ENCODE measurements at places on chromosomes 12 and 14.

DNA sequence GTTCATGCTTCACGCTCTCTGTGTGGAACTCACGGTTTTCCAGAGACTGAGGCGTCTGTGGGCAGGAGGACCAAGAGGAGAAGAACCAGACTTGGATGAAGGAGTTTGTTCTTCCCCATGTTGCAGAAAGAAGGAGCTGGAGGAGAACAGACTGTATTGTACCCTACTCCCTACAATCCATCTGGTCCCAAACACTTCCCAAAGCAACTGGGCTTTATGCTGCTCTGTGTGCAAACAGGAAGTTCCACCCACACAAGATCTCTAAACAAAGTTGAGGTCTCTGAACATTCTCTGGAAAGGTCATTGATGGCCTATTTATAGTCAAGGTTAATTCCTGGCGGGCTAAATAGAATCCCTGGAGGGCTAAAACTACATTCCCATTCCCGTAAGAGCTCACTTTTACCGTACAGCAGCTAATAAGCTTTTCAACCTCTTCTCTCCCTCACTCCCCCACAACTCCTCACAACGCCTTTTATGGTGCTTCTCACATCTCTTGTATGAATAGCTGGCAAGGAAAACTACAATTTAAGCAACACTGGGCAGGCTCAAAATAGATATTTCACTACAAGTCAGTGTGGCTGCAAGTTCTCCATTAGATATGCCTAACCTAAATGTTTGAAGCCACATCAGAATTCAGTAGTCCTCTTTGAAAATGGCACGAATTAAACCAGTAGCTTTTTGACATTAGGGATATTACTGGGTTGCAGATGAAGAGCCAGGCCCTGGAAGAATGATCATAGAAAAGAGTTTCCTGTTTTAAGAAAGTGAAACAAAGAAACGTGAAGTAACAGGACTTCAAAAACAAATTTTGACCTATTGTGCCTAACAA, at the start of gene A2M:
Gene A2M, minus strand, starts transcription at position 189 of the 829 bp plus-strand sequence. Its CDS starts 70 bp downstream, at position 119.
- no peak for DNase-seq

GRCh38 chr14:33938131-33938949, 12.5 kb downstream of the EGLN3 start:
- DNase-seq = no peak

- no peak for DNase-seq
Observed at GRCh38 chr14:29897181-29897580, 30.5 kb downstream of the PRKD1 start.

DNA sequence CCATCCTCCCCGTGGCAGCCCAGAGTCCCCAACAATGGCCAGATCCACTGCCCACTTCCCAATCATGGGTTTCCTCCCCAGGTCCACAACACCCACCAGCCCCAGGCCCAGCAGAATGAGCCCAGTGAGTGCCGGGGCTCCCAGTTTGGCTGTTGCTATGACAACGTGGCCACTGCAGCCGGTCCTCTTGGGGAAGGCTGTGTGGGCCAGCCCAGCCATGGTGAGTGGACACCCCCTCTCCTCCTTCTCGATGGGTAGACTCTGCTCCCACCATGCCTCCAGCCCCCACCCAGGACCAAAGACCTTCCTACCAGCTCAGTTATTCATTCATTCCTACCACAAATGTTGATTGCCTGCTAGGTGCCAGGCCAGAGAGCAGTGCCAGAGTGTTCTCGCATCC, 23.8 kb downstream of the PAPLN start:
- DNase-seq = no peak

DNA sequence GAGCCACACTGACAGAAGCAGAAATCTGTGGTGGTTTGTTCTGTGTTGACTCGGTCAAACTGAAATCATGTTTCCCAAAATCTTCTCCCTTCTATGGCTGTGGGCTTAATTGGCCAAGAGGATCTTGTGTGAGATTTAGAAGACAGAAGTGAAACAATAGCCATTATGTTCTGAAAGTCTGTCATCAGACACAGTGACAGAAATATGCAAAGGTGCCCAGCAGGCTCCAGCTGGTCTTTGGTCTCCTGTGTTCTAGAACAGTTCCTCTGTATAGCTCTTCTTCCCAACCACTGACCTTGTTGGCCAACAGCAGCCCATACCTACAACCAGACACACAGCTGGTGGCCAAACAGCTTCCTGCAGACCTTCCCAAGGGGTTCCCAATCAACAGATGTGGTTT, 25.0 kb upstream of the COCH start:
- no peak for DNase-seq

DNA sequence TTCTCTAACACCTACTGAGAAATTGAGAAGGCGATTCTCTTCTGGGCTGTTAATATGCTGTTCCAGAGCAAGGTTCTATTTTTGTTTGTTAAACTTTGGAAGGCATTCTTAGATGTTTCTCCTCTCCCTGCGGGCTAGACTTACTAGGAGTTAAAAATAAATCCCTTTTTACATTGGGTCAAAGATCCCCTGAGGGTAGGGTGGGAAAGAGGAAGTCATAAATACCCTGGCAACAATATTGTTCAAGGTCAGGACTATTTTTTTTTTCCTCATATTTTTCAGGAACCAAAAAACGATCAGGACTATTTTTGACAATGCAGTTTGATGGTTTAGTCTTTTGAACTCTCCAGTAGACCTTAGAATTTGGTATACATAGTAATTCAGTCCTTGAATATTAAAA, 12.0 kb upstream of the SLC2A14 start:
- no peak for DNase-seq

DNA sequence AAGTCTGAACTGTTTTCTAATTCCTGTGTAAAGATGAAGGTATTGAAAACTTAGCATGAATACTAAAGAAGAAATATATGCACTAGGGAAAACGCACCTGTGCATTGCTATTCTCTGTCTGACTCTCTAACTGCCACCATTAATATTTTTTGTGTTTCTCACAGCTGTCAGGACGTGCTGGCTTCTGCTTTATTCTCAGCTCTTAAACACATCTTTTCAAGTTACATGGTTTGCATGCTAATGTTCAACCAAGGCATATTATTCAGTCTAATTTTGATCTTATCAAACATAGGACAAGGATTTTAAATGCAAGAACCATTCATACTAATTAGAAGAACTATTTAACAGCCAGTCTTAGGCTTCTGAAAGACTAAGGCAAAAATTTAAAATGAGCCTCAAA, 187.4 kb downstream of the KLHL28 start:
- no peak for DNase-seq

DNA sequence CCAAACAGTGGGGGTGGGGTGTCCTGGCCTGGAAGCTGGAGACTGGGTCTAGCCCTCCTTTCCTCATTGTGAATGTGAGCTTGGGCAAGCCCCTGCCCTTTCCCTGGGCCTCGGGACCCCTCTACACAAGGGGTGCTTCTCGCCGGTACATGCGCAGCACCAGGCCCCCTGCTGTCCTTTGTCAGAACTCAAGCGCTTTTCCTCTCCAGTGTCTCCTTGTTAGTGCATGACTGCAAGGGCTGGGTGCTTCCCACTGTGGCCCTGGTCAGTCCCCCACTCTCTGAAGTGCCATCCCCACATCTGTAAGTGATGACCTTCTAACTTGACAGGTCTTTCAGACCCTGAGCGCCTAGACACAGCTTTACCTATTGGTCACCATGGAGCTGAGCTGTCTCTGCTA, 44.2 kb downstream of the DEGS2 start:
- DNase-seq = no peak

GRCh38 chr14:38524636-38525509, 269.0 kb upstream of the CLEC14A start:
- DNase-seq = no peak

- no peak for DNase-seq
Observed at GRCh38 chr12:122183588-122183940, 641 bp downstream of the LRRC43 start.

- no peak for DNase-seq
Observed at GRCh38 chr12:12604740-12605139, 6.9 kb upstream of the CREBL2 start.

- DNase-seq = no peak
Observed at GRCh38 chr14:93285044-93285443, 47.8 kb downstream of the BTBD7 start.

DNA sequence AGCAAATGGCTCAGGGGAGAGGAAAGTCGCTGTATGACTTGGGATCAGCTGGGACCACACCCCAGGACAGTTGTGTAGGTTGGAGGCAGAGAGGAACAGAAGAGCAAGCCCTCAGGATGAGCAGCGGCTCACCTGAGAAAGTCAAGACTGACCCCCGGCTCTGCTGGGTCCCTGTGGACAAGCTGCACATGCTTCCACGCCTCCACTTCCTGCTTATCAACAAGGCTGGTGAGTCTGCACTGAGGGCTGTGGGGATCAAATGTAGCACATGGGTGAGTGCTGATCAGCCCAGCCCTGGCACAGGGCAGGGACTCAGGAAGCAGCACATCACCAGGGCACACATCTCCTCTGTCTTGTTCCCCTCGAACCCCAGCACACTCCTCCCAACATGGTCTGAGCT, 92.1 kb downstream of the CHGA start:
- DNase-seq = no peak

DNA sequence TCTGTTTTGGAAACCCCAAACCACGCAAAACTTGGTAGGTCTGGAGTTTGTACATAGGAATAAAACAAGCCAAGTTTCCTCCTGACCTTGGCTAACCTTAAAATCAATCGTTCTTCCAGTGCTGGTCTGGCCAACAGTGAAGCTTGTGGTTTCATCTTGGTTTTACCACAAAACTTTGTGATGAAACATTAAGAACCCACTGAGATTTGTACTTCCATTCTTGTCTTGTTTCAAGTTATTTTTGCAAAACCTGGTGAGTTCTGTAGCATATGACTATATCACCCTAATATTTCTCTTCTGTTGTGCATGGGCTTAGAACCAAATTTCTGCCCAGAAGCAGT, 26.4 kb downstream of the SIX1 start:
- no peak for DNase-seq

GRCh38 chr12:7439579-7440505, 4.1 kb downstream of the CD163L1 start:
- no peak for DNase-seq

DNA sequence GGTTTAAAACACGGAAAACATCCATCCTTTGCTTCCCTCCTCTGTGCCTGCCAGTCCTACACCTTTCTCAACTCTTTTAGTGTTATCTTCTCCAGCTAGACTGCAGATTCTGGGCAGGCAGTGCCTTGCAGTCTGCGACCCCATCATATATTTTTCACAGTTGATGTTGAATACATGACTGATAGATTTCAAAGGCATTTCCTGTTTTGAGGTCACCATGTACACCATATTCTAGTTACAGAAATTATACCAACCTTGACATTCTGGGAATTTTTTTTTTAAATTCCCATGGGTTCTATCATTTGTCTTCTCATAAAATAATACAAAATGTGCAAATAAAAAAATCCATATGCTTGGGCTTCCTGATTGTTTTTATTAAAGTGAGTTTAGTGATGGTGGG, 16.6 kb downstream of the SOCS2 start:
- no peak for DNase-seq

DNA sequence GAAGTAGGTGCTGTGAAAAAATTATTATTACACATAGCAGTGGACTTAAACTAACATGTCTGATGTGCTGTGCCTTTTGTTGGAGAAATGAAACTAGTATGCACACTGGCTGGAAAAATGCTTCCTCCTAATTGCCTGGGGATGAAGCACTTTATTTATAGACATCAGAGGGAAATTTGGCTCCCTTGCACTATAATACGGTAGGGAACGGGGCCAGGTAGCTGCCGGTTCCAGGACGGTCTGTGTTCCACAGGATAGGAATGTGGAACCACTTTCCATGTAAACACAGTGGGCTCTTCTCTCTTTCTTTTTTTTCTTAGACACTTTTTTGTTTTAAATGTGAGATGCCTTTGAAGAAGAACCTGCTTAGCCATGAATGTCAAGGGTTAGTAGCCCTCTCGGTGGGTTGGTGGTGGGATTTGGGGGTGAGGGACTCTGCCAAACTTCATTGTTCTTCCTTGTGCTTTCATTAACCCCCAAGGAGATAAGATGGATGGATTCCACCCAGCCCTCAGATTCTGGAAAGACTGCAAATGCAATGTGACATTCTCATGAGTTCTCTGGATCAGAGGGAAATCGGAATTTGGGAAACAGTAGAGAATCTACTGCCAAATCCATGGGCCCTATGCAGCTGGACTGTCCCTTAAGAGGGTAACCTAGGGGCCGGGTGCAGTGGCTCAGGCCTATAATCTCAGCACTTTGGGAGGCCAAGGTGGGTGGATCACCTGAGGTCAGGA, 58.0 kb upstream of the GSC start:
- no peak for DNase-seq

- no peak for DNase-seq
Observed at GRCh38 chr12:104535369-104535768, 78.6 kb downstream of the CHST11 start.

GRCh38 chr12:130339951-130340350, 2.3 kb downstream of the PIWIL1 start:
- DNase-seq = no peak

DNA sequence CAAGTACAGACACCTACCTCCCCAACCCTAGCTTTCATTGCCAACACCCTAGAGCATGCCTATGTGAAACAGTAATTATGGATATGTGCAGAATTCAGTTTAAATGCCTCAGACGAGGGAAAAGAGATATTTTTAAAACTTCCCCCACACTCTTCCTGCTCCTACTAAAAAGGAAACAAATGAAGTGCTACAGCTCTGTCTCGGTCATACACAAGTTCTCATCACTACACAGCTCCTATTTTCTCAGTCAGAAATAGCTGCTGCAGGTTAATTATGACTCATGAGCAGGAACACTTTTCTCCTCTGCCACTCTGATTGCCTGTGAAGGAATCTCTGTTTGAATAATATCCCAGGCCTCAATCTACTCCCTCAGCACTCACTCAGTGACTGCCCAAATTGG, 703.6 kb upstream of the FLRT2 start:
- no peak for DNase-seq

GRCh38 chr12:76255692-76256091, 92.5 kb downstream of the BBS10 start:
- DNase-seq = no peak

DNA sequence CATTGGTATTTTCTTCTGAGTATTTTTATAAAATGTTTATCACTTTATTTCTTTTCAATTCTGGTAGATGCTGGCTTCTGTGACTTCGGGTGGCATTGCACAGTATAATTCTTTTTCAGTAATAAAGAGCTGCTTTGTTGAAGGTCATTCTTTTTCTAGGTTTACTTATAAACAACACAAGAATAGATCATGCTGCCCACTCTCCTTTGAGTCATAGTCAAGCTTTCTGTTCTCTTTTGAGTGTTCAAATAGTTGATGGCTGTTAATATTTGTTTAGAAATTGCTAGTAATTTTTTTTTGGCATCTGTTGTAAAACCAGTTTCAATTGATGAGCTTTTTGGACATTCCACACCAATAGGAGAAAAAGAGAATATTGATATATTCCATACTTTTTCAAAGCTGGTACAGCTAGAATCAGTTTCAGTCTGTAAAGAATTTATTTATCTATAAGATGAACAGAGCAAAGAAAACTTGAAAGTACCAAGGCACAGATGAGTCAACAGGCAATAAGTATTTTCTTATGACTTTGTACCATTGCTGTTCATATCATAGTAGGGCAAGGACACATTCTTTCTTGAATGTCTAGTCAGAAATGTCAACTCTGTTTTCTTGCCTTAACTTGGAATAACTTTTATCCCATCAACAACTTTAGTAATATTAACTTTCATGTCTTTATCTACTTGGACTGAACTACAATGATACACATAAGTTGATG, 513.0 kb upstream of the SEL1L start:
- DNase-seq = no peak
